Activated T-helper 1 cell treated with anti-CD3 and anti-CD28 coated beads, Interleukin-2, amount 50 U/mL, for 16 hours (primary cell): ENCODE measurements at places on chromosomes 12 and 14.

DNA sequence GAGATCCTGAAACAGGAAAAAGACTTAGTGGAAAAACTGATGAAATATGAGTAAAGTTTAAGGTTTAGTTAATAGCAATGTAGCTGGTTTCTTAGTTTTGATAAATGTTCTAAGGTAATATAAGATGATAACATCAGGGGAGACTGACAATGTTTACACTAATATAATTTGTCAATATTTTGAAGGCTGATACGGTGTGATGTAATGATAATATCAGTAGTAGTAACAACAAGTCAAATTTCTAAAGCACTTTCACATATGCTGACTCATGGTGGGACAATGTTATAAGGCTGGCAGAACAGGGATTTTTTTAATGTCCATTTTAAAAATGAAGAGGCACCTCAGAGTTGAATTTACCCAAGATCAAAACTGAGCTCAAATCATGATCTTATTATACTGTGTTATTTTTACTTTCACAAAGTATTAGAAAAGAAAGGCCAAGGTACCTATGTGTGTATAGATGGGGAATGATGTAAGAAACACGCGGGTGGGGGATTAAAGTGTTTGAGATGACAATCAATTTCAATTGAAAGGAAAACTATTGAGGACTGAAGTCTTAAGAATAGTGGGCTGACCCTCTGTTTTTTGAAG, 2.4 kb upstream of the FLRT2 start:
- no peak for DNase-seq

DNA sequence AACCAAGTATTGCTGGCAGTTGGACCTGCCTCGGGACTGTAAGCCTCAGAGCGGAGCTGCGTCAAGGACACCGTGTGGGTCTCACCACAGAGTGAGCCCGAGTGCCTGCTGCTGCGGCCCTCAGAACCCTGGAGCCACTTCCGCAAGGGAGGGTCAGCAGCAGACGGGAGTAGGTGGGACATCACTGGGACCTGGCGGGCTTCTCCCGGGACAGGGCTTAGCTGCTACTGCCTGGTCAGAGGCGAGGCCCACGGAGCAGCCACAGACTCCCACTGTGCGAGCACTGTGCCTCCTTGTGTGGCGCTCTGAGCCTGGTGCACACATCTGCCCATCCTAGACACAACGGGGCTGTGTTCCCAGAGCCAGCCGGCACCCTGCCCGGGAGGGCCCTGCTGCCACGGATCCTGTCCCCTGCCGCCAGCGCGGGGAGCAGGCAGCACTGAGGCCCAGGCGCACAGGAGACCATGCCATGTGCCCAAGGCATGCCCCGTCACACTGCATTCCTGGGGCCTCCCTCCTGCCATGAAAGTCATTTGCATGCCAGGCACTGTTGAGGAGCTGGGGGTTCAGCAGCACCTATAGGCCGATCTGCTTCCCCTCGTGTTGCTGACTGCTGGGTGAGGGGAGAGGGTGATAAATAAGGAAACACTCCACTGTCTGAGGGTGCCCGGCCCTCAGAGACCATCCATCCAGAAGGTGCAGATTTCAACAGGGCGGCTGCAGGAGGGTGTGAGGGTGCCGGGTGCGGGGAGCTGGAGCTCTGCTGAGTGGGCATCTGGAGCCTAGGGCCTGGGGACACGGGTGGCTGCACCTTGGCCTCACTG, 10.0 kb downstream of the HIP1R start:
- DNase-seq: no peak

DNA sequence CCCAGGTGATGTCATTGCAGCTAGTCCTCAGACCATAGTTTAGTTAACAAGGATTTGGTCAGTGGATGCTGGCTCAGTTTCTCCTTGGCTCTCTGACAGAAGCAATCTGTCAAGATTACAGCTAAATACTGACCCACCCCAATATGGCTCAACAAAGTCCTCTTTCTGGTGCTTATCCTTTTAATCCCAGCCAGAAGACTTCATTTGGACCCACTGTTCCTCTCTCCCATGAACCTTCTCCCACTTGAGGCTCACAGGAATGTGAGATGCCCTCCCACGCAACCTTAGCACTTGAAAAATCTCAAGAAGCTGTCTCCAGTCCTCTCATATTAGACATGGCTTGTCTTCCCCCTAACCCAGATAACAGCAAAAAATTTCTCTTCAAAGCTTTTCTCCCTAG, 47.7 kb downstream of the C12orf50 start:
- DNase-seq: no peak

DNA sequence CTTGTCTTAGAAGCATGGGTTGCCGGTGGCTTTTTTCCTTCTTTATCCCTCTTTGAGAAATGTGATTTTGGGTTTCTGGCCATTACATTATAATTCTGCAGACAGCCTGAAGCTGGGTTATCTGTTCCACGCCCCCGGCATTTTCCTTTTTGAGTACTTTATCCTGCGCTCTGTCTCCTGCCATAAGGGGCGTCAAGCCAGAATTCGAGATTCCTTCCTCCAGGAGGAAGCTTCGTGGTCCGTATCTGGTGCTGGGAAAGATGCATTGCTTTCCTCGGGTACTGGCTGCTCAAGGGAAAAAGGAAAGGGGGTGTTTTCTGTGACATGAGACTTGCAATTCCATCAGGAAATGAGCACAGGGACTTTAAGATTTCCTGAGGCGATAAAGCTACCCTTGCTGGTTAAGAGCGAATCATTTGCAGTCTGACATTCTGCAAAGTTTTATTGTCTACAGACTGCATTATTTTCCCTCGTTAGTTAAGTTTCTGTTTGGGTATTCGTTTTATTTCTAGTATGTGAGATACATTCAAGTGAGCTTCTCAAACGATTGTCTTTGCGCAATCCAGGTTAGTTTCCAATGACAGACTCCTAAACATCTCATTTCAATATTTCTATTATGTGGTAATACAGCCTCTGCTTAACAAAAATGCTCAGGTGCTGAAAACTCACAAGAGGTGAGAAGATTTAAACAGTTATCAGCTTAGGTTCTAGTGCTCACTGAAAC, 694 bp downstream of the AKAP5 start:
- no peak for DNase-seq

GRCh38 chr14:72745991-72746980, 147.6 kb downstream of the DPF3 start:
- no peak for DNase-seq

GRCh38 chr12:106498056-106498455, 84.7 kb upstream of the RFX4 start:
- DNase-seq: no peak

DNA sequence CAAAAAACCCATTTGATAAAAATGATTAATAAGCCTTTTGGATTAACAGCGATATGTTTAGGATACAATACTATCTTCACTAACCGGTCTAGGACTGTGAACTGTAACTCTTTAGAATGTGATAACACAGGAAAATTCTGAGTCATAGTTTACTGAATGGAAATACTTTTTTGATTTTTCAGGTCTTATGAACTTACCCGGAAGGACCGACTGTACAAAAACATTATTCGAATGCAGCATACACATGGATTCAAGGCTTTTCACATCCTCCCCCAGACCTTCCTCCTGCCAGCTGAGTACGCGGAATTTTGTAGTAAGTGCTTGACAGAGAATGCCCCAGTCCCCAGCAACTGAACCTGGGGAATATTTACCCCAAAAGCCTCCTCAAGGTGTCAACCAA, 29.0 kb downstream of the TTLL5 start:
- no peak for DNase-seq

GRCh38 chr12:130026608-130027176, 122.9 kb upstream of the TMEM132D start:
- DNase-seq: no peak
